Stimulated activated CD4-positive, alpha-beta T cell treated with anti-CD3 and anti-CD28 coated beads, Interleukin-15, amount 100 ng/mL, for 1 hour (primary cell): ENCODE measurements at places on chromosomes 5 and 9.

GRCh38 chr5:7717691-7718090 is 133.2 kb downstream of the CFAP90 start:
- DNase-seq, result no peak

DNA sequence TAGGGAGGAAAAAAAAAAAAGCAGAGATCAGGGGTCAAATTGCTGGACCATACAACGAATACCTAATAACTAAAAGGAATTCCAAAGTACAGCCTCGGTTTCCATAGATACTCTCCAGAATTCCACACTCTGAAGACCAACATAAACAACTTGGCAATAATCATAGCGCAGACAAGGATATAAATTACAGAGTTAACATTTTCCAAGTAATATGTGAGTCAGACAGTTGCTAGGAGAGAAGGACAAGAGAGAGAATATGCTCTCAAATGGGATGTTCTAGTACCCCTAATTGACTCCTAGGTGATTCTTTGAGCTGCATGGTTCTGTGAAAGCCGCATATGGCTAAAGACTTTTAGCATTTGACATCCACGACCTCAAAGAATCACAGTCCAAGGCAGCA is 165.2 kb downstream of the FRMD3 start:
- DNase-seq, result no peak

DNA sequence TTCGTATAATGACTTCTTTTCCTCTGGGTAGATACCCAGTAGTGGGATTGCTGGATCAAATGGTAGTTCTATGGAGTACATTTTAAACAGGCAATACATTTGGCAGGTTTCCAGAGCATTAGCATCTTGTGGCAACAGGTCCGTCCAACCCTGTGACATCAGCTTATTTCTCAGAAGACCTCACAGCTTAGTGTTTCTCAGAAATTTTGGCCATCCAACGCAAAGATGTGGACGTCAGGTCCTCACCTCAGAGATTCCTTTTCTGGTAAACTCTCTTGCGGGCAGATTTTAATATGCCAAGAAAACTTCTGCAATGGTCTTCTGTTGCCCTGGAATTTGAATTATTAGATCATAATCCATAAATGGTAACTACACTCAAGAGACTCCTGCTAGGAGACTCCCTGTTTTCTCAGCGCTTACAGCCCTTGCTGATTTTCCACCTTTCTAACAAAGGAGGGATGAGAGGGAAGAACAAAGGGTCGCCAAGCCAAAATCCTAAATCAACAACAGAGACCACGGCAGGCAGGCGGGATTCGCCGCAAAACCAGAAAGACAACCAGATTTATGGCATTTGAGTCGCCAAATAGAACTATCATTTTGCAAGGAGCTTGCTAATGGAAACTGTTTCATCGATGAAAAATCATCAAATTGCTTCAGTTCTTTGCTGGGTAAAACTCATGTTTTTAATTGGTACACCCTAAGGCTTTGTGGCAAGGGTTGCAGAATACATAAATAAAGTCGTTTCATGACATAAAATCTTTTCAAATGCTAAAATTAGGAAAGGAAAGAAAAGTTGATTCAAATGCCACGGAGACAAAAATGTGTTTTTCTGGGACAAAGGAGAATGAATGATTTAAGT is 34.1 kb upstream of the PLPP1 start:
- no peak for DNase-seq

GRCh38 chr9:136104488-136104800 is 9.4 kb upstream of the NACC2 start:
- no peak for DNase-seq

DNA sequence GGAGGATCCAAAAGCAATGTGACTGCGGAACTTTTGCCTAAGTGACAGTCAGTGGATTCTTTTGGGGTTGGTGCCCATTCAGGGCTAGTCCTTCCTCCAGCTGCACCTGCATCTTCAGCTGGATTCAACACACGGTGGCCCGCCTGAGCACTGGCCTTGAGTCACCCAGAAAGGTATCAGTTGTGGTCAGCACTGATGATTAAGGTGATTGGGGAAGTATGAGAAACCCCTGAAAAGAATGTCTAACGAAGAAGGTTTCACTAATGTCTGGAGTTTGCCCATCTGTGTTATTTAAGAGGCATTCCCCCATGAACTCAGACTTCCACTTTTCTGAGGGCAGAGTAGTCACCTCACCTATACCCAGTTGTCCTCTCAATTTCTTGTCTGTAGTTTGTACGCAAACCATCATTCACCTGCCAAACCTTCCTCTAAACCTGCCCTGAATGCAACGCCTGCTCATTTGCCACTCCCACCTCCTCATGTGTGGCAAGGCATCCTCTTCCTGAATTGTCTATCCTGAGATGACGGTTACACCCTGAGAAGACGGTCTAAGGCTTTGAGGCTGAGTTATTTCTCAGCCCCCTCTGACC is 27.2 kb downstream of the CSF2 start:
- no peak for DNase-seq

- DNase-seq, result no peak
Observed at GRCh38 chr9:19550009-19550408, 141.2 kb downstream of the ACER2 start.

GRCh38 chr9:15182730-15183129 is 124.3 kb downstream of the TTC39B start:
- DNase-seq, result no peak

GRCh38 chr5:76634661-76635060 is 11.5 kb upstream of the F2RL2 start:
- no peak for DNase-seq

GRCh38 chr5:83922699-83923098 is 202.0 kb upstream of the HAPLN1 start:
- DNase-seq, result no peak

DNA sequence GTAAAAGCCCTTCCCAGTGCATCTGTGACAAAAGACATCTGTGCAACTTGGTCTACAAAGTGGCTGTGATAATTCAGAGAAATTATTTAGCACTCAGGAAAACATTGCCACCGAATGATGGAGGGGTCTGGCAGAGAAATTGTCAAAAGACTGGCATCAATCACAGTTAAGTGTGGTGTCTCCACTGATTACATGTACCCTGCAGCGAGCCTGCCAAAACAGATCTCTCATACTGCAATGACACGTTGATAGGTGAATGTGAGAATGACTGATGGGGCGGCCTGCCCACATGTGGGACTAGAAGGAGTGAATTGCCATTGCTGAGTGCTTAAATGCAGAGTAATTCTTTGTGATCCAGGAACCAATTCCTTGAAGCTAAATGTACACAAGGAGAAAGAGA is 136.4 kb upstream of the PCSK5 start:
- no peak for DNase-seq

GRCh38 chr5:125914471-125914870 is 508.7 kb upstream of the GRAMD2B start:
- no peak for DNase-seq
